ENCODE measurements at places on chromosomes 4 and X.

- no peak for DNase-seq
These were observed 1.4 kb upstream of the SORCS2 start for GRCh38 chr4:7190691-7191545.

DNA sequence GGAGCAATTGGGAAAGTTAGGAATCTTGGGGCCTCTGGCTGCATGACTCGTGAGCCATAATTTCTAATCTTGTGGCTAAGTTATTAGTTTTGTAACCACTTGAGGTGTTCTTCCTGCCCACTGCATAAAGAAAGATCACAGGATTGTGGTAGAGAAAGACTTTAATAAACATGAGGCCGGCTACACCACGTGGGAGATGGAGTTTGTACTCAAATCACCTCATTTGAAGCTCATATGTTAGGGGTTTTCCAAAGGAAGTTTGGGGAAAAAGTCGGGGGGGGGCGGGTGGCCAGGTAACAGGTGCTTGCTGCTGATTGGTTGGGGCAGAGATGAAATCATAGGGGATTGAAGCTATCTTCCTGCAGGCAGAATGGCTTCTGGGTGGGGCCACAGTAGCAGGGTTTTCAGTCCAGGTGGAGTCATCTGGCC lies 287.8 kb downstream of the ZNF674 start:
- DNase-seq: no peak

GRCh38 chrX:10015723-10016518 lies 48.8 kb downstream of the CLDN34 start:
- DNase-seq: no peak

GRCh38 chr4:161907590-161907955 lies 256.2 kb downstream of the FSTL5 start:
- no peak for DNase-seq

DNA sequence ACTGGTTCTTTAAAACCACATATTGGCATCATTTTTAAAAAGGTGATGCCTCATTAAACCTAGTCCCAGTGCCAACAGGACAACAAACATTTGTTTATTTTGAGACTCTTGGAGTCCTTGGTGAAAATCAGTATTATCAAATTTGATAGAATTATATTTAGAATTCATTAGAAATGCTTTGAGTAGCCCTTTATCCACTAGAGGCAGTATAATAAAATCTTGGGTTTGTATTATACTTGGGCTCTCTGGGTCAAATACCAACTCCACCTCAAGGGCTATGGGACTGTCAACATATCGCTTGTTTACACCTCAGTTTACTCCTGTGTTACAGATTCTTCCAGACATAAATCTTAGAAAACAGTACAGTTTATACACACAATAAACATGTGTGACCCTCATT lies 335.7 kb upstream of the FSTL5 start:
- no peak for DNase-seq

DNA sequence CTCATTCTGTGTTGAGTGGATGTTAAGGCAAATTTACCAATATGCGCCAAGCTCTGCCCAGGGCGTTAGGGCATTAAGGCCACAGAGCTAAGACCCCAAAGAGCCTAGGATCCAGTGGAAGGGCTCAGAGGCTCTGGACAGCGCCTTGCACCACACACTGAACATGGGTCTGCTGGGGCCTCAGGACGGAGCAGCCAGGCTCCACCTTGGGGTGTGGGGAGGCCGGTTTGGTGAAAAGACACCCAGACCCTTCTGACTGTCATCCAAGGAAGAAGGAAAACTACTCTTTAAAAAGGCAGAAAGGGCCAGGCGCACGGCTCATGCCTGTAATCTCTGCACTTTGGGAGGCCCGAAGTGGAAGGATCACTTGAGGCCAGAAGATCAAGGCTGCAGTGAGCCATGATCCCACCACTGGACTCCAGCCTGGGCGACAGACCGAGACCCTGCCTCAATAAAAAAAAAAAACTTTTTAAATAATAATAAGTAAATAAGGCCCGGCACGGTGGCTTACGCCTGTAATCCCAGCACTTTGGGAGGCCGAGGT lies 1.3 kb upstream of the MRFAP1 start:
- no peak for DNase-seq

DNA sequence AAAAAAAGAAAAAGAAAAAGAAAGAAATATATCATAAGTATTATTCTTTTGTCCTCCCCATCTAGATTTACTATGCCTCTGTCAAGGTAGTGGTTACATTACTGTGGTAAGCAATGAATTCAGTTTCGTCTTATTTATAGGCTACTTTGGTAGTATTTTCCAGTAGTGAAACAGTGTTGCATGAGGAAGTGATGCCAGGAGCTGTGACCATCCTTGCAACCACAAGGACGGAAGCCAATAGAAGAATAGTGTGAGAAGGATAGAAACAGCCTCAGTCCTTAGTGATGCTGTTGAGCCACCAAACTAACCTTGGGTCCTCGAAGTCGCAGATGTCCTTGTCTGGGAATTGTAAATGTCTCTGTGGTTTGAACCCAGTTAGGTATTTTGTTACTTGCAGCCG lies 328.5 kb downstream of the PPP3CA start:
- no peak for DNase-seq

DNA sequence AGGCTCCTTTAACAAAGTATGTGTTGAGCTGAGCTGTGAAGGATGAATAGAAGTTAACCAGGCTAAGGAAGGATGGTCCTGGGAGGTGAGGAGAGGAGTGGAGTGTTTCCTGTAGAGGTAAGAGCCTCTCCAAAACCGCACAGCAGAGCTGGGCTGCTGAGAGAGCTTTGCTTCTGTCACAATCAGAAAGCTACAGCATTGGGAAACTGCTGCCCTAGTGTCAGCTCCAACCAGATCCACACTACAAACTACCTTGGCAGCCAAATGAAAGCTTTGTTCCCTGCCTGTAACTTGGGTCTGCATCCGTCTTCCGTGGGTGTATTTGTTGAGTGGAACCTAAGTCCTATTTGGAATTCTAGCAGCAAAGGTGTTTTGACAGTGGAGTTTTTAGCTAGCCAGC lies 91.8 kb downstream of the REPS2 start:
- DNase-seq: peak; percentile 5

DNA sequence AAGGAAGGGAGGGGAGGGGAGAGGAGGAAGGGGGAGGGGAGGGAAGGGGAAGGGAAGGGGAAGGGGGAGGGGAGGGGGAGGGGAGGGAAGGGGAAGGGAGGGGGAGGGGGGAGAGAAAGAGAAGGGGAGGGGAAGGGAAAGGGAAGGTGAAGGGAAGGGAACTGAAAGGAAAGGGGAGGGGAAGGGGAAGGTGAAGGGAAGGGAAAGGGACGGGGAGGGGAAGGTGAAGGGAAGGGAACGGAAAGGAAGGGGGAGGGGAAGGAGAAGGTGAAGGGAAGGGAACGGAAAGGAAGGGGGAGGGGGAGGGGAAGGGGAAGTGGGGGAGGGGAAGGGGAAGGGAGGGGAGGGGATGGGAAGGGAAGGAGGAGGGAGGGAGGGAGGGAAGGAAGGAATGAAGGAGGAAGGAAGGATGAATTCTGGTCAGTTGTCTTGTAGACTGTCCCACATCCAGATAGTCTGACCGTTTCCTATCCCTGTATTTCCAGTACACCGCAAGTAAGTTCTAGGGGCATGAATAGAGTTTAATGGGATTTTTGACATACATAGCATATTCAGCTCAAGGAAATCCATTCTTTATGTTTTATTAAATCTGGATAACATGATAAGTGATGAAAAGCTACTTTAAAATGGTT lies 20.4 kb downstream of the HERC5 start:
- DNase-seq: no peak

DNA sequence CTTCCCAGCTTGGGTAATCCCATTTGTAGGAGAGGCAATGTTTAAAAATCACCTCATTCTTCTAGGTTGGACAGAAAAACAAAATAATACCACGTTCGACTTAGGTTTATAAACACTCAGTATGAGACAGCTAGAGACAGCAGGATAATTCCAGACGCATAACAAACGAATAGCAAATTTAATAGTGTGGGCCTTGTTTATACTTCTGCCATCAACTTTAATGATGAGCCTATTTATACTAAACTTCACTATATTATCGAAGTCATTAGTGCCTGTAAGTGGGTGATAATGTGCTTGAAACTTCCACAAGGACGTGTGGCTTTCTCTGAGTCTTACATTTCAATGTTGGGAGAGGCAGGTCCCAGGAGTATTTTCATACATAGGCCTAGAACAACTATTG lies 255.7 kb upstream of the PPARGC1A start:
- no peak for DNase-seq

GRCh38 chr4:167966143-167966542 lies 126.2 kb upstream of the ANXA10 start:
- no peak for DNase-seq

DNA sequence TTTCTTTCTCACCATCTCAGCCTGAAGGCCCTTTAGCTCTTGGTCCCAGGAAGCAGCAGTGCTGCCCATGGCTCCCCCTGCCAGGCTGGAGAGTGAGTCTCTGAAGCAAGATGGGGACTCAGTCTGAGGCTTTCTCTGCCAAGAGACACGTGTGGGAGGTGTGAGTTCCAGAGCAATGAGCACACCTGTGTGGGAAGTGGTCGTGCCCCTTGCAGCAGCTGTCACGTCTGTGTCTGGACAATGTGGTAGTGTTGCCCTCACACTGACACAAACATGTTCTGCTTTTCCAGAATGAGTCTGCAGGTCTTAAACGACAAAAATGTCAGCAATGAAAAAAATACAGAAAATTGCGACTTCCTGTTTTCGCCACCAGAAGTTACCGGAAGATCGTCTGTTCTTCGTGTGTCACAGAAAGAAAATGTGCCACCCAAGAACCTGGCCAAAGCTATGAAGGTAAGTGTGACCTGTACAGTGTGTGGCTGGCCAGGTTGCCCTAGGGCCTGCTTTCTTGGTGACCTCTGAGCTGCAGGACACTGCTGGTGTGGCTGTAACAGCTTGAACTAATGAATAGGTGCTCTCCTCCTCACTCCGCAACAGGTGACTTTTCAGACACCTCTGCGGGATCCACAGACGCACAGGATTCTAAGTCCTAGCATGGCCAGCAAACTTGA lies 1.9 kb downstream of the TACC3 start:
- no peak for DNase-seq

DNA sequence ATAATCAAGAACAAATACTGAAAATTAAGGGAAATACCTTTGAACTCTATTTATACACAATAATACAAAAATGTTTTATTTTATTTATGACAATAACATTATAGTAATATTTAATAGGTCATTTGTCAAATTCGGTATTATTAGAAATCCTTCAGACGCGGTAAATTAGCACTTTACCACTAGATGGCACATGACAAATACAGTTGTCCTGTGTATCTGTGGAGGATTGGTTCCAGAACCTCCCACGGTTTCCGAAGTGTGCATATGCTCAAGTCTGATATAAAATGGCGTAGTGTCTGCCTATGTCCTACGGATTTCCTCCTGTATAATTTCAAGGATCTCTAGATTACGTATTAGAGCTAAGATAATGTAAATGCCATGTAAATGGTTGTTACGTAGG lies 8.1 kb upstream of the LINC00632 start:
- DNase-seq: no peak

DNA sequence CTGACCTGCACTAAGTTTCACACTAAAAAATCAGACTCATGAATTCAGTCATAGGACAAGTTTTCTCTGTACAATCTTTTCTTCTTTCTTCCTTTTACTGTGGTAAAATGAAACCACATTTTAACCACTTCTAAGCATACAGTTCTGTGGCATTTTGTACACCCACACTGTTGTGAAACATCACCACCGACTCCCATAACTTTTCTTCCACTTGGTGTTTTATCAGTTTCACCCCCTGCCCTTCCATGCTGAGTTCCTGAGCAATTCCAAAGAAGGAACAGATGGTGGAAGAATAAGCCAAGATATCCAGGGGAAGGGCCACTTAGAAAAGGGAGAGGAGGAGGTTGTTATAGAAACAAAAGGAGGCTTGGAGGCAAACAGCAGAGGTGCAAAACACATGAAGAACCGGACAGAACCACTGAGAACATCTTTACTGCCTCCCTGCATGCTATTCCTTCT lies 22.6 kb downstream of the SLC25A4 start:
- DNase-seq: no peak

DNA sequence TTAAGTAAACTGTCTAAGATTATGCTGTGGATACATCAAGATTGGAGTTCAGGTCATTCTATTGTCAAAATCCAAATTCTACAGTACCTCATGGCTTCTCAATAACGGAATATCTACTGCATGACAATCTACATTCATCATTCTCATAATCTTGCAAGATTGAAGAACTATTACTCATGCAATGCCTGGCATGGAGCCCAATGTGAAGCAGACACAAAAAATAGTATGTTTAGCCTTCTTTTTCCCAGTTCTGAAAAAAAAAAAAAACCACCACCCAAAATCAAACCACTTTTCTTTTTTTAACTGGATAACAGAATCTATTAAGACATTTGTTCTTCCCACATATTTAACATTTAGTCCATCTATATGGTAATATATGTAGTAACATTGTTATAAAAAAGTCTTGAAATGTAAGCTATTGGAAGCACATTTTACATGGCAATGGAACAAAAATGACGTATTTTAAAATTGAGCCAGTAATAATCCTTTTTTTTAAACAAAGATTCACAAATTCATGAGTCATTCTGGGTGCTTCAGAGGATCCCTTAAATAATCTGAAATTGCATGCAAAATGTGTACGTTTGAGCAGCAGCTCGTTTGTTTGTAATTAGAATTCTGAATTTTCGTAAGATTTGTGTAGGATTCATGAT lies 232.2 kb upstream of the FMR1 start:
- DNase-seq: no peak

- DNase-seq: no peak
These were observed 25.2 kb upstream of the NAP1L5 start for GRCh38 chr4:88722828-88723227.

GRCh38 chr4:3304831-3305609 lies 12.2 kb downstream of the RGS12 start:
- DNase-seq: peak; percentile 31

DNA sequence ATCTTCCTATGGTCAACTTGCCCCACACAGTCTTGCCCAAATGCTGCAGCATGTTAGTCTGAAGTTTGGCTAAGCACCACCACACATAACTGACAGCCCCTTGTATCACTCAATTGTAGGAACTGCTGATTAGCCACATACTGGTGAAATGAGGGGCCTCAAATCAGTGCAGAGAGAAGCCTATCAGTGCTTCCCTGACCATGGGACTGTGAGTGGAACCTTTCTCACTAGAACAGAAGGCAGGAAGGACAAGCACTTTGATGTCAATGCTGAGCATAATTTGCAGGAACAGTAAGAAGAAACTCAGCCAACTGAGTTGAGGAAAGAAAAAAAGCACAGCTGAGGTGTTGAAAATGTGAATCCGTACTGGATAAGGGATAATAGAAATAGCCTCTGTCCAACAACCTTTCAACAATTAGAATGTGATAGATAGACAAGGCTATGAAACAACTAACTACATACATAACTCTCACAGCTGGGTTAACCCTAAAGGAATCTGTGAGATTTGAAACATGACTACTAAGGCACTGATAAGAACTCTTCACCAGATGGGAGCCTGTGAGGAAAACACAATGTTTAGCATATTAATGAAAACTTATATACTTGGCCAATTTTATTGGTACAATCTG lies 136.6 kb upstream of the SH3RF1 start:
- DNase-seq: no peak
